GM12878 (cell line): ENCODE measurements at places on chromosomes 5 and 9. TPM values are rescaled to one million over a fixed set of nuclear protein-coding genes. Genes with fewer than 3 reads are reported as not detected.
A peak's percentile ranks its signal among the peaks of the same experiment; 100 is the strongest.

Gene TTLL11
- 2.9 and 3.1 TPM in 2 replicates for total RNA-seq

Gene SMIM33
- total RNA-seq = not detected in 2 replicates

Gene TAF11L10
- total RNA-seq = not detected in 2 replicates

Gene IGFBPL1
- not detected in 2 replicates for total RNA-seq

Gene ZDHHC11
- total RNA-seq = 0.61 and 1.4 TPM in 2 replicates

DNA sequence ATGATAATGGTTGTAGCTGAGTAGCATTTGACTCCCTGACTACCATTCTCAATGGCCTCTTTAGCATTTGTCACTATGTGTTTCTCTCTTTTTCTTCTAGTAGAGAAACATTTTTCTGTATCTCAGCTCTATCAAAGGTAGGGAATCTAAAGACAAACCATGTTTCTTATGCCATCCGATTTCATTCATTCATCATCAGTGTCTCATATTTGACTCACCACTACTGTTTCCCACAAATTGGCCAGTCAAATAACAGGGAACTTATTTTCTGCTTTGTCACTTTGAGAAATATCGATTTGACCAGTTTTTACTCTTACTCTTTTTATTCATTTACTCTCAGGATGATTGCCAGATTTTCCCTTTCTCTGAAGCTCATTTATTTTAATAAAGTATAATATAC lies 282.3 kb downstream of the TMEM167A start:
- H3K27ac ChIP-seq = no peak overlapping the region
- DNase-seq = no peak
- no peaks in the 10 kb centered on the region for H3K4me1 ChIP-seq
- H3K36me3 ChIP-seq = no peaks in the 10 kb centered on the region
- no peak overlapping the region for H3K4me3 ChIP-seq

- H3K27me3 ChIP-seq = no peaks in the 10 kb centered on the region
- H3K27ac ChIP-seq = no peak overlapping the region
- no peaks in the 10 kb centered on the region for H3K36me3 ChIP-seq
- no peak overlapping the region for H3K4me3 ChIP-seq
- H3K4me1 ChIP-seq = peaks cover 35% of the 10 kb centered on the region
Observed at GRCh38 chr5:56054666-56055065, 59.9 kb upstream of the IL6ST start.

- H3K4me1 ChIP-seq = no peaks in the 10 kb centered on the region
- no peak overlapping the region for H3K27ac ChIP-seq
- no peaks in the 10 kb centered on the region for H3K27me3 ChIP-seq
Observed at GRCh38 chr5:146451411-146451810, 4.3 kb downstream of the TCERG1 start.

- DNase-seq = no peak
- no peak overlapping the region for H3K4me3 ChIP-seq
- H3K36me3 ChIP-seq = no peaks in the 10 kb centered on the region
- H3K4me1 ChIP-seq = no peaks in the 10 kb centered on the region
- H3K27ac ChIP-seq = no peak overlapping the region
- no peaks in the 10 kb centered on the region for H3K27me3 ChIP-seq
Observed at GRCh38 chr9:114461468-114461867, 43.8 kb downstream of the WHRN start.

- no peak overlapping the region for H3K4me3 ChIP-seq
- no peaks in the 10 kb centered on the region for H3K36me3 ChIP-seq
- no peak overlapping the region for H3K27ac ChIP-seq
- no peaks in the 10 kb centered on the region for H3K27me3 ChIP-seq
- H3K4me1 ChIP-seq = no peaks in the 10 kb centered on the region
Observed at GRCh38 chr5:41112486-41113455, 41.6 kb upstream of the MROH2B start.

GRCh38 chr9:131601683-131602181 lies 56.4 kb downstream of the PRRT1B start:
- no peak overlapping the region for H3K27ac ChIP-seq
- no peaks in the 10 kb centered on the region for H3K27me3 ChIP-seq
- no peak for DNase-seq
- no peaks in the 10 kb centered on the region for H3K4me1 ChIP-seq
- no peak overlapping the region for H3K4me3 ChIP-seq
- peaks cover 34% of the 10 kb centered on the region for H3K36me3 ChIP-seq

DNA sequence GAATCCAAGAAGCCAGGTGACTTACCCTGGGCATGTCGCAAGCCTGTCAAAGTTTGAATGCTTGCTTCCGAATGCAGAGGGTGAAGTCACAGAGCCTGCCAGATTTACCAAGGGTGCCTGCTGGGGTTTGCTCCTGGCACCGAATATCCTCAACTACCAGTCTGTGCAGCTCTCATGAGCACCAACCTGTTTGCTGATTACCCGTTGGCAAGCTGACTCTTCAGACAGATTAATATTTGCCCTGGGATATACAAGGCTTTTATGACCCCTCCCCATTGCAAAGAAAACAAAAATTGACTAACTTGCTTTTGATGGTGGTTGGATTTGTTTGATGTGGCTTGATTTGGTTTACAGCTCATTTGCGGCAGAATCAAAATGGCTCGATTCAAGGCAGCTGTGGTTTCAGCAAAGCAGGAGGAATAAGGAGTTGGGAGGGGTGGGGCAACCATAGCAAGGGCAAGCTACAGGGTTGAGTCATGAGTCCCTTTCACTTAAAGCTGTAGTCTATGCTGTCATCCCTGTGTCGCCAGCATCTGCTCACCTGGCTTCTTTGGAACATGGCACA lies 82.3 kb upstream of the AGXT2 start:
- no peak overlapping the region for H3K27ac ChIP-seq
- no peaks in the 10 kb centered on the region for H3K36me3 ChIP-seq
- no peak overlapping the region for H3K4me3 ChIP-seq
- no peaks in the 10 kb centered on the region for H3K4me1 ChIP-seq
- no peaks in the 10 kb centered on the region for H3K27me3 ChIP-seq
- DNase-seq = peak; percentile 15
